ENCODE measurements at places on chromosomes 11 and 22.

DNA sequence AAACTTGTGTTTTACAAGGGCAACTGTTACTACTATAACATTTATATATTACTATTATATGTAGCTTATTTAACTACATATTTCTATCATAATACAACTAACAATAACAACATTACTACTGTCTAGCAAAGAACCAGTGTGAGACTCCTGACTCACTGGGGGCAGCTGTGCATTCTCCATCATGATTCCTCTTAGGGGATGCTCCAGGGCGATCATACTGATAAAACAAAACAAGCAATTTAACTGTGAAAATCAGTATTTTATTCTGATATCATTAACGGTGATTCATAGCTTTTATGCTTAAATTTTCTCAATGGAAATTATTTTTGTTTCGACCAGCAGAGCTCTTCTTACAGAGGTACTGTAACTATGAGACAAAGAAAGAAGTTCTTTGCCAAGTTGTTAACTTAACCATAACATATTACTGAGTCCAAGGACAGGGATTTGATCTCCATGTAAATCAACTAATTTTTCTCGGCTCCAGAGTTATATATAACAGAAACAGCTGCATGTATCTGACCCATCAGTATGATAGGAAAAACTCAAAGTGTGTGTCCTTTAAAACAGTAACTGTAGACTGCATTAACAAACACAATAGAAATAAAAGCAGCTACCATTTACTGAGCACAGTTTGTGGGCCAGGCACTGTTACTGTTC lies 24.8 kb upstream of the FNBP4 start:
- no peak for DNase-seq

- DNase-seq = peak; percentile 18
Measured at GRCh38 chr11:109697140-109697843, 275.3 kb downstream of the C11orf87 start.

DNA sequence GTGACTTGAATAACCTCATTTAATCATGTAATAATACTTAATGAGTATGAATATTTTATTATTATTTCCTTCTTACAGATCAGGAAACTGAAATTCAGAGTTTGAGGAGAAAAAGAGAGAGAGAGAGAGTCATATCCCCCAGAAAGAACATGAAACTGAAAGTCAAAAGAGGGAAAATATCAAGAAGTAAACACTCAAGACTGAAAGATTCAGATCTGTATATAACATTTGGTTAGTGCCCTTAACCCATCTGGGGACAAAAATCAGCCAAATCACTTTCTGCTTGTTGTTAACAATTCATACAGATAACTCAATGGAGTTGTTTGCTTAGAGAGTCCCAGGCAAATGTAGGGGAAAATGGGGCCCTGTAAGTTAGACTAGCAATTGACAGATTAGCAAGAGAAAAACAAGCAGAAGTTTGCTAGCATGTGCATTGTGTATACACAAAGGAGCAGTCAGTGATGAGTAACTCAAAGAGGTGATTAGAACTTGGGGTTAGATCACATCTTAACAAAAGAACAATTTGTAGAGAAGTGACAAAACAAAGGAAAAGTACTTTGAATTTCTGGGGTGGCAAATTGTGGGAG lies 25.9 kb upstream of the MMP13 start:
- no peak for DNase-seq

DNA sequence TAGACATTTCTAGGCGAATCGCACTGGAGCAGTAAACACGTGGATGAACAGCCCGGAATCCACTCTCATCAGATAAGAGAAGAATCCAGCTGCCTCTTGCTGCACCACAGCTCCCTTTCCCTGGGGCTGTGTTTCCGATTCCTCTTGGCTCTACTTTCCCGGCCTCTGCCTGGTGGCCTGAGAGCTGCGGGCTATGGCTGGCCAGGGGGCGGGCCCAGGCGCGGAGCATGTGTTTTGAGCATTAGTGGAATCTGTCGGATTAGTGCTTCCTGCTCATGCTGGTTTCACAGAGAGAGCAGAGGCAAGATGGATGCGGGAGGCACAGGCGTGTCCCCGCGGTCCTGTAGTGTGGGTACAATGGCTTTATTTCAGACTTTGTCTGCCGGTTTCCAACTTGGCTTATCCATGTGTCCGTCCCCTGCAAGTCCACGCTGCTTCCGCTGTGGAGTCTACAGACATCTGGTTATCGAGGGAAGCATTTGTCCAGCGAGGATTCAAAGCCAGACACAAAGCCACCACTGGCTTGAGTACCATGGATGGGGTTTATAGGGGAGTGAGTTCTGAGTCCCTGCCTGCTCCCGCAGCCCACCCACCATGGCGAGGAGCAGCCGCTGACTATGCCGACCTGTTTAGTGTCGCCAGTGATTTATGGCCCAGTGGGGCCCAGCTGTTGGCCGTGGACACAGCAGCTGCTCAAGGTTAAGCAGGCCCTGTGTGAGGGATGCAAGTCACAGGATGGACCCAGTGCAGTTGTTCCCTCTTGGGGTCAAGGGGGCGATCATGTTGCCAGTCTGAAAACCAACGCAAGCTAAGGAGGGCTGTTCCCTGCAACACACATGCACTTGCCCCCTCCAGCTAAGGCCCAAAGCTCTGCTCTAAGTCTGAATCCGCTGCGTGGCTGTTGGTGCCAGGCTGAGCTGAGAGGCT lies 43.3 kb upstream of the EP300 start:
- peak; percentile 87 for DNase-seq

- no peak for DNase-seq
Measured at GRCh38 chr11:119782006-119782738, 53.2 kb upstream of the NECTIN1 start.

GRCh38 chr11:44578279-44578678 lies 12.8 kb downstream of the CD82 start:
- DNase-seq = no peak

- DNase-seq = no peak
Measured at GRCh38 chr11:91257667-91258066, 967.0 kb upstream of the FAT3 start.

- DNase-seq = no peak
Measured at GRCh38 chr22:19035474-19036228, 86.6 kb downstream of the DGCR2 start.

DNA sequence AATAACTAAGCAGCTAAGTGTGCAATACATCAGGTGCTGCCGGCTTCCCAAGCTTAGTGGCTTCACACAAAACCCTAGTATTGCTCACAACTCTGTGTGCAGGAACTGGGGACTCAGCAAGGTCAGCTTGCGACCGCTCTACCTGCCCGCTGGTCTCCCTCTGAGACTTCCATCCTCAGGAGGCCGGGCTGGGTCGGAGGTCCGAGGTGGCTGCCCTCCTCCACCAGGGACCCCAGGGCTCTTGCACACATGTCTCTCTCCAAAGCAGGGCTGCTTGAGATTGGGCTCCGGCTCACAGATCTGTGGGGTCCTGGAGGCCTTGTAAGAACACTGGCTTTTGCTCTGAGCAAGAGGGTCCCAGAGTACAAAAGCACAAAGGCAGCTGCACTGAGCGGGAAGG lies 25.4 kb upstream of the FGF19 start:
- DNase-seq = no peak

DNA sequence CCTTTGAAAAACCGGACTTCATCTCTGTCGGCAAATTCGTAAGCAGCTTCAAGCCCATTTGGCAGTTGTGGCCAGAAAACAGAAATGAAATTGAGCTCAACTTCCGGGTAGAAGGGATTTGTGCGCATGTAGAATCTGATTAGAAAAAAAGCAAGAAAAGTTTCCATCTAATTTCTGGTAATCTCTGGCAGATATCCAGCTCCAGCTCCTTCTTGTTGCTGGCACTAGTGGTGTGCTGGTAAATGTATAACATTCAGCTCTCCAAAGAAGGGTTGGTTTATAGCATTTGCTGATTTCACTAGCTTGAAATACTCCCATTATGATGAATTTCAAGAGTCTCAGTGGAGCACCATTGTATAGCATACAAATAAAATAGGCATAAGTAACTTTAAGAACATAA lies 5.4 kb downstream of the MMP1 start:
- no peak for DNase-seq

GRCh38 chr22:37011472-37011871 lies 7.8 kb downstream of the TST start:
- DNase-seq = no peak

DNA sequence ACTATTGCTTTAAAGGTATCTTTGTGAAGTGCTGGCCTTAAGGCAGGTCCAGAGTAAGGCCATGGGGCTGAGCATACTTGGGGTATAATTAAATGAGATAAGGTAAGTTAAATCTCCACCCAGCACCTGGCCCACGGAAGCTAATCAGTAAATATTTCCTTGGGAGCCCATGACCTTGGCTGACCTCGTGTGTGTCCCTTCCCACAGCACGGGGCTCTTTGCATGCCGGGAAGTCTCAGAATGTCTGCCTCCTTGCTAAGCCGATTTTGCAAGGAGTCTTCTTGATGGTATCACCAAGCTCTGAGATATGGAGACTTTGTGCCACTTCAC lies 46.5 kb downstream of the ADM start:
- DNase-seq = no peak

DNA sequence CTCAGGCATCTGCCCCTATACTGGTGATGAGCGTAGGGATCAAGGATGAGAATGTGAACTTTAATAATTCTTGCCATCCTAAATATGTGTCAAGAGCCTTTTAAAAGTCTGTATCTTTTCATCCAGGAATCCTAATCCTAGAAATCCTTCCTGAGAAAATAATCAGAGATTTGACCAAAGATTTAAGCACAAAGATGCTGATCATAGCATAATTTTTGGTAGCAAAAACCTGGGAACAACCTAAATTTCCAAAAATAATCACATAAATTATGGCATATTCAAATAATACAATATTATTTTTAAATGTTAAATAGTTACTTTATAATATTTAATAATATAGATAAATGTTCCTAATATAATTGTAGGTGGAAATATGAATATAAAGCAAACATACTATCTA lies 76.1 kb downstream of the SERGEF start:
- no peak for DNase-seq

- peak; percentile 83 for DNase-seq
Measured at GRCh38 chr22:29030618-29031226, 30.9 kb downstream of the C22orf31 start.

GRCh38 chr22:33000342-33001280 lies 57.6 kb downstream of the SYN3 start:
- peak; percentile 75 for DNase-seq

GRCh38 chr11:116733043-116733755 lies 39.6 kb downstream of the BUD13 start:
- DNase-seq = no peak

- peak; percentile 59 for DNase-seq
Measured at GRCh38 chr11:117819096-117820040, 5.2 kb downstream of the FXYD2 start.

- no peak for DNase-seq
Measured at GRCh38 chr22:37659897-37660708, 1.6 kb downstream of the PDXP start.

DNA sequence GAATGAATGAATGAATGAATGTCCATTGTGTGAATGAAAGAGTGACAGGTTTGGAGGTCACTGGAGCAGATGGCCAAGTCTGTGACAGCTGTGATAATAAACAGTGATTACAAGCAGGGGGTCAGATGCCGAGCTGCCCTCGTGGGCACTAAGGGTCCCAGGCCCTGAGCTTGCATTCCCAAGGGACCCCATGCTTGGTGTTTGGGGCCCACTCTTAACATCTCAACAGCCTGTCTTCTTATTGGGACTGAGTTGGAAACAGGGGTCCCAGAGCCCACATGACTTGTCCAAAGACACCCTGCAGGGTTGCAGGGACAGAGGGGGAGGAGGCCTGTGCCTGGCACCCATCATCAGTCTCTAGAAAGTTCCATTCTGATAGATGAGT lies 12.0 kb upstream of the ANO1 start:
- DNase-seq = no peak

DNA sequence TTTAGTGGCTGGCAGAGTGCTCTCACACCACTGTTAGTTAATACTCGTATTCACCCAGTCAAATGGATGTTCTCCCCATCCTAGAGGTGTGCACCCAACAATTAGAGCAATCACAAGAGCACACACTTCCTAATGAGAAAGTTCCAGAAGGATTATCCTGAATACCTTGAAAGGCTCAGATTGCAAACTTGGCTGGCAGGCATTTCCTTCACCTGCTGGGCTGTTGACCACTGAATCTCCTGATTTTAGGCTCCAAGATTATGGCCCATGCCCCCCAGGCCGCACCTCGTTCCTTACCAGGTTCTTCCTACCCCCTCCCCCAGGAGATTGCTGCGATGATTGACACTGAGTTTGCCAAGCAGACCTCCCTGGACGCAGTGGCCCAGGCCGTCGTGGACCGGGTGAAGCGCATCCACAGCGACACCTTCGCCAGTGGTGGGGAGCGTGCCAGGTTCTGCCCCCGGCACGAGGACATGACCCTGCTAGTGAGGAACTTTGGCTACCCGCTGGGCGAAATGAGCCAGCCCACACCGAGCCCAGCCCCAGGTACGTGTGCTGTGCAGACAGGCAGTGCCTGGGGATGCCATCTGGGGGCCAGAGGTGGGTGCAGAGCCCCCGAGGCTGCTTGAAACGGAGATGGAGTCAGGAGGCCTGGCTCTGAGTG lies 26.9 kb downstream of the TAB1 start:
- no peak for DNase-seq

DNA sequence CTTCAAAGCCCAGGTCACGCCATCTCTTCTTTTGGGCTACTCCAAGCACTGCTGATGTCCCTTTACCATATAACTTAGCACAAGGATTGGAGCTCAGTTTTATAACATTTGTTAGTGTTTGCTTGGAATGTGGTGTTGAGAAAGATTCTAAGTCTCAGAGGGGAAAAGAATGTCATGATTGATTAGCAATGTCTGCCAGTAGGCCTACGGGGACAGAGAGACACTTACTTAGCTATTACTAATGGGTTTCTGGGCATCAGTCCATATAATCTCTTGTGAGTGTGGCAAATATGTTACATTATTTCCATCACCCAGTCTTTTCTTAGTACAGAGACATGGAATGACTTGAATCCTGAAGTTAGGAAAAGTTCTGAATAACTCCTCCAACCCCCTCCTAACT lies 75.4 kb upstream of the FSHB start:
- peak; percentile 29 for DNase-seq

DNA sequence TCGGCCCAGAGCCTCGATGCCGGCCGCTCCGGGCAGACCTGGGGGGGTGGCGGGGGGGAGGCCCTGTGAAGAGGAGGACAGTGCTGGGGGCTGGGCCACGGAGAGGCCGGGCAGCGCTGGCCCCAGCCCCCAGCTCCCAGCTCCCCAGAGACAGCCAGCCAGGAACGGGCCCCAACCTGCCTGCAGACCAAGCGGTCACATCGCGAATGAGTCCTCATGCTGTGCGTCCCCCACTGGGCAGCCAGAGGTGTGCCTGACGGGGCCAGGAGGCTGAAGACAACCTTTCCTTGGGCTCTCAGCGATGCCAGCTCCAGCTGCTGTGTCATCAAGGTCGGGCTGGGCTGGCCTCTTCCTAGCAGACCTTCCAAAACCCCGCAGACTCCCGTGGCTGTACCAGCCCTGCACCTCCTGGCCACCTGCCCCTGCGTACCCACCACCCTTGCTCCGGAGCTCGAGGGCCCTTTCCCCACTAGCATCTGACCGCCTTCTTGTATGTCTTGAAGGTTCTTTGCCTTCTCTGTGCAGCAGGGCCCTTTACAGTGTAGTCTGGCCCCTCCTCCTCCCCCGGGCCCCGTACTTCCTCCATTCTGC lies 88.4 kb downstream of the CDKN1C start:
- no peak for DNase-seq

GRCh38 chr11:104073950-104074705 lies 37.7 kb downstream of the DDI1 start:
- peak; percentile 35 for DNase-seq

- peak; percentile 78 for DNase-seq
Measured at GRCh38 chr11:975827-976226, 50.2 kb downstream of the AP2A2 start.

GRCh38 chr11:96306600-96306932 lies 36.4 kb downstream of the MAML2 start:
- DNase-seq = no peak
